Activated CD4-positive, alpha-beta T cell treated with anti-CD3 and anti-CD28 coated beads, Interleukin-10, Interleukin-2, amounts not matched to agents 100 ng/mL and 50 ng/mL, durations not matched to agents 16 hours and 8 hours (primary cell): ENCODE measurements at places on chromosomes 2 and 18.

DNA sequence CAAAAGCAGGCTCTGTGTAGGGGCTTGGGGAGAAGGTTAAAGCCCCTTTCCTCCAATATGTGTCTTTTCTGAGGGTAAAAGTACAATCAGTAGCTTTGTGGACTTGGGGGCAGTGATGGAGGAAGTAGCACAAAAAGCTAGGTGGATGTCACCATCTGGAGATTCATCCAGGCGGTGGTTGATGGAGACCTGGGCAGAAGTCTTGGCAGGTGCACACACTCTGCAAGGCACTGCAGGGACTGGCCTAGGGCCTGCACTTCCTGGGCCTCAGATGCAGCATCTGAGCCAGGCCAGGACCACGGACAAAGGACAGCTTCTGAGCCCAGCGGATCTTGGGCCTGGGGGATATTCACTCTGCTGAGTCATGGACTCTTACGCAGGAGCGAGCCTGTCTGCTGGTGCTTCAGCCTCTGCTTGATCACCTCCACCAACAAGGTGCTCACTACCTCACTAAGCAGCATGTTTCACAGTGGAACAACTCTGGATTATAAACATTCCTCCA, 391.1 kb downstream of the TNS1 start:
- no peak for DNase-seq

- no peak for DNase-seq
Measured at GRCh38 chr2:229417916-229418315, 146.8 kb upstream of the PID1 start.

GRCh38 chr2:229342376-229342775, 71.3 kb upstream of the PID1 start:
- no peak for DNase-seq

GRCh38 chr2:171741189-171741588, 53.9 kb downstream of the DYNC1I2 start:
- DNase-seq, result no peak

DNA sequence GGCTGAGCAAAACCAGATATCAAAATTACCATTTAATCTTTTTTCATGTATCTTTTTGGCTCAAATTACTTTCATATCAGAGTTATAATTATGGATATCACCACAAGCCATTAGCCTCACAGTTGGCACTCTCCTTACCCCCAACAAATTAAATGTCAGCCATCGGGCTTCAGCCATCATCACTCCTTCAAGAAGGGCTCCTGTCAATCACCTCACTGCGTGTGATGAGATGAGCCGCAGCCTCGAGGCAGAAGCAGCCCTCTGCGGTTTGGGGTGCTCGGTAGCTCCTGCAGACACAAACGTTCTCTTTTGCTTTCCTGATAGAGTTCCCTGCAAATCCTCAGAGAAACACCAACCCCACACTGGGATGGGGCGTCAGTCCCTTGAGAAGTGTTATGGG, 94.1 kb downstream of the DNER start:
- DNase-seq, result no peak

- no peak for DNase-seq
Measured at GRCh38 chr2:60140185-60140584, 413.3 kb downstream of the BCL11A start.

GRCh38 chr2:69977906-69978482, 16.6 kb upstream of the ASPRV1 start:
- DNase-seq, result no peak

DNA sequence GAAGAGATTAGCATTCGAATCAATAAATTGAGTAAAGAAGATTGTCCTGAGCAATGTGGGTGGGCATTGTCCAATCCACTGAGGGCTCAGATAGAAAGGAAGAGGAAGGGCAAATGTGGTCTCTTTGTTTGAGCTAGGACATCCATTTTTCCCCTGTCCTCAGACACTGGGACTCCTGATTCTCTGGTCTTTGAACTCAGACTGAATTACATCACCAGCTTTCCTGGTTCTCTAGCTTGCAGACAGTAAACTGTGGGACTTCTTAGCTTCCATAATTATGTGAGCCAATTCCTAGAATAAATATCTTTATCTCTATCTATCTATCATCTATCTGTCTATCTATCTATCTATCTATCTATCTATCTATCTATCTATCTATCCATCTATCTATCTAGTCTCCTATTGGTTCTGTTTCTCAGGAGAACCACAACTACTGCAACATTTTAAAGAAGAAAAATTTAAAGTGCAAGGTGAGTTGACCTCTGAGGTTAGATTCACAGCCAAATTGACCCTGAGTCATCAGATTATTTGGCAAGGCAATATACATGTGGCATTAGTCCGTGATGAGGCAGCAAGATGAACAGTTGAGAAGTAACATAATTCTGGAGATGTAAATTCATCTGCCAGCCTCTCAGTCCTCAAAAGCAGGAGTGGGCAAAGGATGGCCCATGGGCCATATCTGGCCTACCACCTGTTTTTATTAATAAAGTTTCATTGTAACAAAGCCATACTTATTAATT, 191.4 kb downstream of the PDE11A start:
- DNase-seq, result no peak

DNA sequence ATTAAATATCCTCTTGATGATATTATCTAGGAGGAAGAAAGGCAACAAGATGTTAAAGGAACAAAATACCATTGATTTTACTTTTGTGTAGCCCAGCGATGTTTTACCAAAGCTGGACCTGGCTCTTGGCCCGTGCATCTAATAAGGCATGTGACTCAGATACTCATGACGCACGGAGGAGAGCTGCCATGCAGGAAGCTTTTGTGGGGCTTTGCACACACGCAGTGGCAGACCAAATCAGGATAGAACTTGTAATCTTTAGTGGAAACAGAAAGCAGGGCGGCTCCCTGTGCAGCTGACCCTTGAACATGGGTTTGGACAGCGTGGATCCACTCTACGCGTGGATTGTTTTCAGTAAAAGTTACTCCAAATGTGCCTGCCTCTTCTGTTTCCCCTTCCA, 190.0 kb downstream of the NAPG start:
- DNase-seq, result no peak

- no peak for DNase-seq
Measured at GRCh38 chr2:168604252-168604651, 148.2 kb downstream of the CERS6 start.

DNA sequence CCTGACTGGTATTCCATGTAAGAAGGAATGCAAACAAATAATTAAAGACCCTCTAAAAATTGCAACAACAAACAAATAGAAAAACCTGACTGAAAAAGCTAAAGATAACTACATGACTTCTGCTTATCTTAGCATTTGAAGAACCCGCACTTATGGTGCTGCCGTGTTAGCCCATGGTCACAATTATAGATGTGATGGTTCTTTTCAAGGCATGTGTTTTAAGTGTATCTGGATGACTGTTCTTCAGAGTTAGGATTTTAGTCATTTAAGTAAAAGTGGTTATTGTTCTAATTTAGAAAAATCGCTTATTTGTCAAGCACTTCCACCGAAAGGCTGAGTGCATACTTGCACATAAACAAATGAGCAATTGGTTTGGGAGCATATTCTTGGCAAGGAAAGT, 77.3 kb downstream of the CPS1 start:
- no peak for DNase-seq

- DNase-seq, result no peak
Measured at GRCh38 chr2:200193331-200193730, 113.2 kb upstream of the SPATS2L start.

- DNase-seq, result no peak
Measured at GRCh38 chr2:221096706-221097567, 475.2 kb downstream of the EPHA4 start.

DNA sequence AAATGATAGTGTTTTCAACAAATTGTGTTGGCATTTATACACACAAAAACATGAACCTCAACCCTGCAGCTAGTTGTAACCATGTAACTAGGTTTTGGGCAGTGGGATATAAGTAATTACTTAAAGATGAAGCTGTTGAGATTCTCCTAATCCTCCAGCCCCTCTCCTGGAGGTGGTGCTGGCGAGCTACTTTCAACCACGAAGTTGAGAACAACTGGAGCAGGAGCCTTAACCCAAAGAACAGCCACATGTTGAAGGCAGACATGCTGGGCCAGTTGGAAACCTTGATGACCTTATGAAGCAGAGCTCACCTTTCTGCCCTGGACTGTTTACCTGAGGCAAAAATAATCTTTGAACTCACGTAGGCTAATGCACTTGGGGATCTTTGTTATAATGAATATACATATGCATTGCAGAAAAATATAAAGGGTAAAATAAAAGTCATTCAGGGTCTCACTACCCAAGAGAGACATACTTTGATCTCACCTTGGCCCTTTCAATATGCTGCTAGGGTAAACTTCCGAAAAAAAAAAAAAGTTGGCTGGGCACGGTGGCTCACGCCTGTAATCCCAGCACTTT, 89.6 kb upstream of the NPAS2 start:
- peak; percentile 43 for DNase-seq

GRCh38 chr2:150020221-150020620, 432.6 kb upstream of the MMADHC start:
- DNase-seq, result no peak

- no peak for DNase-seq
Measured at GRCh38 chr18:67577386-67577785, 60.9 kb upstream of the DSEL start.

DNA sequence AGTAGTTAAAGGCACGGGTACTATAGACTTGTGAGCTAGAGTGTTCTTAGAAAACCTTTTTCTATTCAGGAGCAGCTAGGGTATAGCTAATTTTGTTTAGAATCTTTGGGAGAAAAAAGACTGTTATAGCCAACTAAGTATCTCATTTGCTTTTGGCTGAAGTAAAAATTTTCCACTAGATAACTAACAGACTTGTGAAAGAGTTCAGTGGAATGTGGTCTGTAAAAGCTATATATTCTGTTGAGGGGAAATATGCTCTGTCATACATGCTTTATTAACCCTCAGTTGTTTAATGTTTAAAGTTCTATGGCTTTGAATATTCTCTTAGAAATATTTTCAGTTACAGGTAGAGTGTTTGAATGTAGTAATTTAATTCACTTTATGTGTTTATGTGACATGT, 49.7 kb downstream of the RIF1 start:
- no peak for DNase-seq

GRCh38 chr18:74420926-74421325, 36.2 kb downstream of the DIPK1C start:
- no peak for DNase-seq

GRCh38 chr2:234558642-234559041, 61.8 kb upstream of the ARL4C start:
- DNase-seq, result no peak

DNA sequence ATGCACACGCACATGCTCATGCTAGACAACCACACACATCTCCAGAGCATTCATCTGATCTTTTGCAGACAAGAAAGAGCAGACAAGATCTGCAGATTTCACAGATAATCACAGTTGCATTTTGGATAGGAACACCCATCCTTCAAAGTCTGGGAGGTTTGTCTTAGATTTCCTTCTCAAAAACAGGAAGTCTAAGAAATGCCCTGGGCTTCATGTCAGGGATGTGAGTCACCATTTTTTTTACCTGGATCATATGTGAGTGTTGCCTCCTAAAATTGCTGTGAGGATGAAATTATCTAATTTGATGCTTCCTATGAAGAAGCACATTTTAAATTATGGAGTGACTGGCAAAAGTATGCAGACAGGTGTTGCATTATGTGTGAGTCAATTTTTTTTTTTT, 46.1 kb downstream of the SRD5A2 start:
- DNase-seq, result no peak

DNA sequence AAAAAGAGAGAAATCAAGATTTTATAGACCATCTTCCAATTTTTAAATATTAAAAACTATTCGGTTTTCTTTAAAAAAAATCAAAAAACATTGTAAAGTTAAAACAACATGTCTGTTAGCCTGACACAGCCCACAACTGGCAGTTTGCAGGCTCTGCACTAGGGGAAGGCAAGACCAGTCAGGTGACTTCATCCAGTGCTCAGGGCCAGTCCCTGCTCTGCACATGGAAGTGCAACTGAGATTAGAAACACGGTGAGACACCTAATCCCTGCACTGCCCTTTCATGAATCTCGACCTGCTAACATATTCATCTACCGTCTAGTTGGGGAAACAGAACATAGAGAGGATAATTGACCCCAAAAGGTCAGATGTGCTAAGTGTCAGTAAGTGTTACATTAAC, 135.2 kb downstream of the BARD1 start:
- no peak for DNase-seq

GRCh38 chr18:35707674-35708073, 126.1 kb downstream of the GALNT1 start:
- no peak for DNase-seq

GRCh38 chr2:39099310-39099869, 21.5 kb downstream of the SOS1 start:
- no peak for DNase-seq

GRCh38 chr2:70247364-70248180, 856 bp downstream of the TIA1 start:
- DNase-seq, result peak; percentile 5

DNA sequence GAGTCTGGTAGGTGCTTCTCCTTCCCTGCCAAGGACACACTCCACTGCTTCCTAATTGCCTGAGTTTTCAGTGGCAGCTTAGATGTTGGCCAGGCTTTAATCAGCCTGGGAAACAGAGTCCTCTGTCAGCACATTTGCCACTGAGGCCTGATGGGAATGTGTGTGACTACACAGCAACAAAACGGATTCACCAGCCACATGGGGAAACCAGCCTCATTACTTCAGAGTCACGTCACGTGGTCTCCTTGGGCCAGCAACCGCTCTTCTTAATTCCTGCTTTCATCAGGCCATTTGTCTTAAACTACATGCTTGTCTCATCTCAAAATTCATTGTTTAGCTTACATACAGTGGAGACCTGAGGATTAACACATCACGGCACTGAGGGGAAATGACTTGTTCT, 93.9 kb upstream of the LTBP1 start:
- DNase-seq, result no peak

DNA sequence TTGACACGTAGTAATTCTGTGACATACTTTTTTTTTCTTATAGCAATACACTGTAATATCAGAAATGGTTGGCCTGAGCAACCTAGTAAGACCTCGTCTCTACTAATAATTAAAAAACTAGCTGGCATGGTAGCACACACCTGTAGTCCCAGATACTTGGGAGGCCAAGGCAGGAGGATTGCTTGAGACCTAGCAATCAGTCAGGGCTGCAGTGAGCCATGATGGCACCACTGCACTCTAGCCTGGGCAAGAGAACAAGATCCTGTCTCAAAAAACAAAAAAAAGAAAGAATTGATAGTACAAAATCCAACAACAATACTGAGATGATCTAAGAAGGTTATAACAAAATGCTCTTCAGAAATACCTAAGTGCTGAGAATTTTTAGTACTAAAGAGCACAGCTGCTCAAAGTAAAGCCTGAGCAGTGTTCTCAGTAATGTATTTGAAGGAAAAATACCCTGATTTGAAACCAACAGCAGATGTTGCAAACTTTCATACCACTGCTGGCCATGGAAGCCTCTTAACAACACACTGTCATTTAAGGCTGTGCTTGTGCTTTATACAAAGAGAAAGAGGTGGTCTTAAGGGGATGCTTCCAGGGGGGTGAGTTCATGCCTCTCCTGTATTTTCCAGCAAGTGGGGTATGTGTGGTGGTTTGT, 132.6 kb upstream of the CDCA7 start:
- no peak for DNase-seq

DNA sequence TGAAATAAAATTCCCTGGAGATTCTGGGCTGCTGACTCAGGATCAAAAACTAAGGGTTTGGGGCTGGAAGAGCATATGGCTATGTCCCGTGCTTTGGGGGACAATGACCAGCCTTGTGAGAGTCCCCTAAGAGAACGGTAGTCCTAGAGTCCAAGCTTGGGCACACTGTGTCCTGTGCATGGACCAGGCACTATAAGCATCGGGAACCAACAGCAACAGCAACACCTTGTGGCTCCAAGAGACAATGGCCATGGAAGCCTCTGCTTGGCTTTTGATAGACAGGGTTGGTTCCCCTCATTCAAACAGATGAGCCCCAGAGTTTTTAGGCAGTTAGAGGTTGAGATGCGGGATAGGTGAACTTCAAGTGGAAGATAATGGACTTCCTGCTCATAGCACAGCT, 294.4 kb upstream of the CHAC2 start:
- DNase-seq, result no peak
